ENCODE measurements at places on chromosomes 5 and 9.
A peak's percentile ranks its signal among the peaks of the same experiment; 100 is the strongest.

DNA sequence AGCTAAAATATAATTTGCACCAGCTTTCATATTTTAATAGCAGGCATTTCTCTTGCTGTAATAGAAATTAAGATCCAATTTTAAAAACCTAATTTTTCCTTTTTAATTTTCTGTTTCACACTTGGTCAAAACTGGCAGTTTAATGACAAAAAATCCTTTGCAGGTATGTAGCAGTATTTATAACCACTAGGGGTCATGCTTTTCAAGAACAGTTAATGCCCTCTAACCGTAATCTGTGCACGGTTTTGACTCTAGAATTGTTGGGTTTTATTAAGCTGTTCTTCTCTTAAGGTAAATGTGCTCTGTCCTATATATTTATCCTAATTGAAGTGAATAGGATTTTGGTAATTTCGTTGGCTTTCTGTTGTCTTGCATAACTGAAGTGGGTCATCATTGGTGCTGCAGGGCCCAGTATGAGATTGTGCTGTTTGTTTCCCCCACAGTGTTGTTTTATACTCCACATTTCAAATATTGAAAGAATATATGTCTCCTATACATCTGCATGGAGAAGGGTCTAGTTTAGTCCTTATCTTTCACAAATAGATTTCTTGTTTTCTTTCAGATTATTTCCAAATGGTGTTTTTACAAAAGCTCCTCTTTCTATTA, 107.4 kb downstream of the SCAMP1 start:
- no peak for DNase-seq

DNA sequence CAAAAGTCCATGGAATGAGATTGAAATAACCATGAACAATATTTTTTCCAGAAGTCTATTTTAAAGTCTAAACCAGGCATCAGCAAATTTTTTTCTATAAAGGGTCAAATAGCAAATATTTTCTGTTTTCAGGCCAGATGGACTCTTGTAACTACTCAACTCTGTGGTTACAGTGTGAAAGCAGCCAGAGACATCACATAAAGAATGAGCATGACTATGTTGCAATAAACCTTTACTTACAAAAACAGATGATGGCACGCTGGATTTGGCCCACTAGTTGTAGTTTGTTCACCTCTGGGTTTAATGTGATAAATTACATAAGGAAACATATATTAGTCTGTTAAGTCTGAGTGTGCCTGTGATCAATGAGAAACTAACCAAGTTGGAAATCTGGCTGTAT, 319.2 kb downstream of the TRPM3 start:
- no peak for DNase-seq

GRCh38 chr9:74887041-74887980, at the start of gene TRPM6:
TSS of gene TRPM6 (minus strand) at chr9:74887921. CDS start at chr9:74887856, 65 bp downstream.
- peak; percentile 44 for DNase-seq

DNA sequence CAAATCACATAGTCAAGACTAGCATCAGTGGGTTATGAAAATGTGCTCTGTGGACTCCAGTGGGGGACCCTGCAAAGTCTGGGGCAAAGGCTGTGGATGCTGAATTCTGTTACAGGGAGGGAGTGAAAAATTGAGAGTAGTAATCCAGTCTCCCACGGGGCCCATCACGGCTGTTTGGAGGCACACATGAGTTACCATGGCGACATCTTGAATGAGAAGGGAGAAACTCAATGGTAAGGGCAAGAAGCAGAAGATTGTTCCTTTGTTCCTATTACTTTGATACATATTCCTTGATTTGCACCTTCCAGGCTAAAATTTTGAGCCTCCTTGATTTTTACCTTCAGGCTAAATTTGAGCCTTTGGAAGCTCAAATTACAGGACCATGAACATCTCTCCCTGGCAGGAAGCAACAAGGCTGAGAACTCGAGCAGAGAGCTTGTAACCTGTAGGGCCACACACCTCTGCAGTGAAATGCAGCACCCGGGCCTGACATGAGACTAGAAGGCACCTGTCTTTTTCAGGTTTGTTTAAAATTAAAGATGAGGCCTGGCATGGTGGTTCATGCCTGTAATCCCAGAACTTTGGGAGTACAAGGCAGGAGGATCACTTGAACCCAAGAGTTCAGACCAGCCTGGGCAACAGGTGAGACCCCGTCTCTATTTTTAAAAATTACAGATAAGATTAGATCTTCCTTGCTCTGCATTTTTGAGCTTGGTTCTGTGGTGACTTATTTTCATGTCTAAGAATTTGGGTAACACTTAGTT, 31.0 kb upstream of the ZFR start:
- no peak for DNase-seq

DNA sequence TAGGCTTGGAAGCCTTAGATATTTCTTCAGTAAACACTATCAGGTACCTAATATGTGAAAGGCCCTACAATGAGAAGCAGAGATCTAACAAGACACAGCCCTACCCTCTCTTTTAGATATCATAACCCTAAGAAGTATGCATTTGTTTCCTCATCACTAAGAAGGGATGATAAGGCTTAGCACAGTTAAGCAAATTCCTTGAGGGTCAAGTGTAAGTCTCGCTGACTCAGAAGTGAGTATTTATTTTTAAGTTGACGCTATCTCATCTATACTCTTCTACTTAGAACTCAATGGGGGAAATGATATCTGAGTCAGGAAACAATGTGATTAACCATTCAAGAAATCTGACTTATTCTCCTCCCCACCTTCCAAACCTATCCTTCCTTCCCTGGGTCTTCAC, 149.7 kb downstream of the ESM1 start:
- no peak for DNase-seq

DNA sequence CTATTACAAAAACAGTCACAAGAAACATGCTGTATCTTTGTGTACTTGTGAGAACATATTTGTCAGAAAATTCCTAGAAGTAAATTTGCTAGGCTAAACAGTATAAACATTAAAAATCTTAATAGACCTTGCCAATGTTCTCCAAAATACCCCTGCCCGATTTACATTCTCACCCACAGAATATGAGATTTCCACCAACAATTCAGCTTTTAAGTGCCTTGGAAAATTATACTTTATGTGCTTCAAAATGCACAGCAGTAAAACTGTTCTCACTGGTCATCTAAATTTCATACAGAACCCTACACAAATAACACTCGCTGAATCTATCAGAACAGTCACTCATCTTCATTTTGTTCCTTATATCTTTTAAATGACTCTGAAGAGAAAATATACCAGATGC, 5.5 kb downstream of the MLLT3 start:
- DNase-seq = no peak

DNA sequence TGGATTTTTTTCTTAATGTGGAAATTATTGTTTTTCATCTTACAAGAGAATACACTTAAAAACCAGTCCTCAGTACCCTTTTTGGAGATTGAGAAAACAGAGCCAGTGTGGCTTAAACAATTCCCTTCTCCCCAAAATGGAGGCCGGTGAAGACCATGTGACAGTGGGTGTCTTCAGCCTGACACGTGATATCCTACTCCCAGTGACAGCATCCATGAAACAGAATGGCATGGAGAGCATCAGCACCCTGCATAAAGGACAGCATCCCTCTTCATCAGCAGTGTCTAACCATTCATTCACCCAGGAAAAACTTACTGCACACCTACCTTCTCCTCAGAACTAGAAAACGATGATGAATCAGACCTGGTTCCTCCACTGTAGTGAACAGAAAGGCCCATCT, 103.4 kb upstream of the RAI14 start:
- no peak for DNase-seq

DNA sequence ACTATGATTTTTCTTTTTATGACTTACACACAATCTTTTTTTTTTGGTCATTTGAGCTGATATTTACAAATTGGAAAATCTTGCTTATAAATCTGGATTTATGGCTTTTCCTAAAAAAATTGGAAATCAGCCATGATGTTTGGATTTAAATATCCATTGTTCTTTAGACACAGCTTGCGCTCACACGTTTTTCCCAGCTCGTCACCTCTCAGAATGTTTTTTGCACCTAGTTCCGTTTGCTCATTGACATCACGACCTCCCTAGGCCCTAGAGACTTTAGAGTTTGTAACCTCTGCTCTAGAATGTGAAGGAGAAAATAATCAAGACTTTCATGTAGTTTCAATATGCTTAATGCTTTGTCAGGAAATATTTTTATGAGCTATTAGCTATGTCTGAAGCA, 930.5 kb downstream of the TLE4 start:
- no peak for DNase-seq

GRCh38 chr5:168316139-168316578, 24.7 kb downstream of the WWC1 start:
- no peak for DNase-seq

DNA sequence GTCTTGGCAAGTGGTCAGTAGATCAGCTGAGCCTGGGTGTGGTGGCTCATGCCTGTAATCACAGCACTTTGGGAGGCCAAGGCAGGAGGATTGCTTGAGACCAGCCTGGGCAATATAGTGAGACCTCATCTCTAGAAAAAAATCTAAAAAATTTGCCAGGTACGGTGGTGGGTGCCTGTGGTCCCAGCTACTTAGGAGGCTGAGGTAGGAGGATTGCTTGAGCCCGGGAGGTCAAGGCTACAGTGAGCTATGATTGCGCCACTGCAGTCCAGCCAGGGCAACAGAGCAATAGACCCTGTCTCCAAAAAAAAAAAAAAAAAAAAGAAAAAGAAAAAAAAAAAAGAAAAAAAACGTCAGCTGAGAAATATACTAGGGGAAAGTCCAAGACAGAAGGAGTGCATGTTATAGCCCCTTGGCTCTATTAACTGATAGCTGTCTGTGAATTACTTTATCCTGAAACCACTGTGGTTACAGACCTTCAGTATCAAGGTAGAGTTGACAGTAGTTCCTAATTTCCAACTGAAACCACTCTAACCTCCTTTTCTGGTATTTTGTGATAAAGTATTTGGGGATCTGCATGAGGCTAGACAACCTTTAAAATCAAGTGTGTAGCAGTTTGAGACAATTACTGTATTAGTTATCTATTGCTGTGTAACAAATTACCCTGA, 2.3 kb upstream of the INIP start:
- no peak for DNase-seq

DNA sequence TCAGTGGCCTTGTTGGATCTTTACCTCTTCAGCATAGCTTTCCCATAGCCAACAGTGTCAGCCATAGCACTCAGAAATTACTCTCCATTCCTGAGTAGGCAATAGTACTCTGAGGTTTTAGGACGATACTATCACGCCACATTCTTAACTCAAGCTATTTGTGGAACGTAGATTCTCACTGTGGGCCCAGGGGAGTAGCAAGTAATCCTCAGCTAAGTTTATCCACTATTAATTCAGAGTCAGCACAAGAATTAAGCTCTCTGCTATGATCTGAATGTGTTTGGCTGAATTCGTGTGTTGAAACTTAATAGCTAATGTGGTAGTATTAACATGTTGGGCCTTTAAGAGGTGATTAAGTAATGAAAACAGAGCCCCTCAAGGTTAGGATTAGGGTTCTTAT, 858.8 kb upstream of the NUDT12 start:
- no peak for DNase-seq

- DNase-seq = no peak
Observed at GRCh38 chr5:141919218-141920119, 4.2 kb upstream of the DELE1 start.

- no peak for DNase-seq
Observed at GRCh38 chr5:103589357-103589756, 26.8 kb upstream of the NUDT12 start.

- DNase-seq = no peak
Observed at GRCh38 chr5:135650081-135650480, 71.3 kb upstream of the CXCL14 start.

DNA sequence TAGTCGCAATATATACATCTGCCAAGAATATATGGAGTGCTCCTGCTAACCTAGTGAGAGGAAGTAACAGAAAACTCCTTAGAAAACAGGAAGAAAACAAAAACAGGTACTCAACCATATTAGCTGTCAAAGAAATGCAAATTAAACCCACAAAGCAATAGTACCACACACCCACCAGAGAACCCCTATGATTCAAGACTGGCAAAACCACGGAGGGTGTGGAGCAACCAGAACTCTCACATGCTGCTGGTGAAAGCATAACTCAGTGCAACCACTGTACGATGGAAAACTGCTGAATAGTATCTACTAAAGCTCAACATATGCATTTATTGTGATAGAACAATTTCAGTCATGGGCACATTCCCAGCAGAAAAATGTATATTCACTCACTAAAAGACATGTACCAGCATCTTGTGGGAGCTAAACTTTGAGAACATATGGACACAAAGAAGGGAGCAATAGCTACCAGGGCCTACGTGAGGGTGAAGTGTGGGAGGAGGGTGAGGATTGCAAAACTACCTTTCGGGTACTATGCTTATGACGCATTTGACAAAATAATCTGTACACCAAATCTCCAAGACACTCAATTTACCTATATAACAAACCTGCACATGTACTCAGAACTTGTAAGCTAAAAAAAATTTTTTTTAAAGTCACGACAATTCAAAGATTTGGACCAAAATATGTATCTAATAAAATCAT, 34.0 kb downstream of the PTPN3 start:
- DNase-seq = no peak

GRCh38 chr5:98916540-98916939, 12.3 kb downstream of the CHD1 start:
- DNase-seq = no peak

GRCh38 chr5:136054142-136055019, 25.6 kb downstream of the TGFBI start:
- DNase-seq = no peak

DNA sequence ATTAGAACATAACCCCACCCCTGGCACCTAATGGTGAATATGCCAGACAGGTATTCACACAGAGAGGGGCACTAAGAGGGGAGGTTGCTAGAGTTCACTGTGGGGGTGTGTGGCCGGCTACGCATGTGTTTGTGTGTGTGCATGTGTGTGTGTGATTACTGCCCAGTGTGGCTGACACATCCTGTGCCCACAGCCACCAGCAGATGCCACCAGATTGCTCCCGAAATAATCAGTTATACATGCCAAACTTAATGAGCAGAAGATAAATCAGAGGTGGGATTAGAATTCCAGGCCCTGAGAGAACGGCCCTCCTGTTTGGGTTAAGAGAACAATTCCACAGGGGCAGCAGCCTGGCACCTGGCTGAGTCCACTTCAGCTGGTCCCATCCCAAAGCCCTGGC, 91.8 kb upstream of the TBCA start:
- DNase-seq = no peak

DNA sequence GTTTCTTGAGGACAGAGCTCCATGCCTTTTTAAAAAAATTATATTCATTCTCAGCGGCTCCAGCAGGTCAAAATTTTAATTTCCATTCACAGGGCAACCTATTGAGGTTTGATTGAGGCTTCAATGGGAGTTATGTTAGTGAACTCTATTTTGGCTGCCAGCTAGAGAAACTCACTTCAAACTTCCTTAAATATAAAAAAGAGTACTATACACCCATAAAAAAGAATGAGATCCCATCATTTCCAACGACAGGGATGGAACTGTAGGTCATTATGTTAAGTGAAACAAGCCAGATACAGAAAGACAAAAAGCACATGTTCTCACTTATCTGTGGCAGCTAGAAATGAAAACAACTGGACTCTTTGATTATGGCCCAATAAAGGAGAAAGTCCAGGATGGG, 176.8 kb upstream of the IL12B start:
- no peak for DNase-seq

DNA sequence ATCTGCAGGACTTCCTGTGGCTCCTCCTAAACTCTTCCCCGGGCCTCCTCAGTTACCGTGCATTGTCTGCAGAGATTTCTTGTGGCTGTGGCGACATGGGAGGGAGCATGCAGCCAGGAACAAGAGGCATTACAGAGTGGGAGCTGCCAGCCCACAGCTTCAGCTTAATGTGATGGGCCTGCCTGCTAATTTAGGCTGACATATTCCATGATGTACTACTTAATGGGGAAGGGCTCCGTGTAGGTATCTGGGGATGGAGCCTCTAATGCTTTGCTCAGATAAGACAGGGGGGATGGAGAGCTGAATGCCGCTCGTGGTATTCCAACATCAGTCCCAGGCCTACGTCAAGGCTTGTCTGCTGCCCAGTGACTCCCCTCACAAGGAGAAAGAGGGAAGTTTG, 137.6 kb upstream of the GPR151 start:
- no peak for DNase-seq
